Hepatocyte (in vitro differentiated cells): ENCODE measurements at places on chromosomes 13 and 19.
A peak's percentile ranks its signal among the peaks of the same experiment; 100 is the strongest.

- no peak overlapping the region for H3K4me3 ChIP-seq
- DNase-seq: no peak
- H3K27me3 ChIP-seq: no peaks in the 10 kb centered on the region
- H3K36me3 ChIP-seq: no peaks in the 10 kb centered on the region
Measured at GRCh38 chr19:51470966-51471365, 7.4 kb upstream of the CEACAM18 start.

- no peaks in the 10 kb centered on the region for H3K27me3 ChIP-seq
- peak; percentile 90 for DNase-seq
- H3K4me1 ChIP-seq: peaks cover 23% of the 10 kb centered on the region
- H3K36me3 ChIP-seq: no peaks in the 10 kb centered on the region
- peak within 1 kb of the TSS; percentile 46 for H3K4me3 ChIP-seq
- H3K27ac ChIP-seq: peak within 1 kb of the TSS; percentile 94
Measured at GRCh38 chr19:57830071-57830602, at the start of gene ZNF587B. TSS of gene ZNF587B (plus strand) at chr19:57830299. CDS start at chr19:57830529, 230 bp downstream.

GRCh38 chr19:48455908-48456562 is 661 bp downstream of the KCNJ14 start:
- H3K36me3 ChIP-seq: no peaks in the 10 kb centered on the region
- H3K4me1 ChIP-seq: no peaks in the 10 kb centered on the region
- H3K27ac ChIP-seq: no peak overlapping the region

DNA sequence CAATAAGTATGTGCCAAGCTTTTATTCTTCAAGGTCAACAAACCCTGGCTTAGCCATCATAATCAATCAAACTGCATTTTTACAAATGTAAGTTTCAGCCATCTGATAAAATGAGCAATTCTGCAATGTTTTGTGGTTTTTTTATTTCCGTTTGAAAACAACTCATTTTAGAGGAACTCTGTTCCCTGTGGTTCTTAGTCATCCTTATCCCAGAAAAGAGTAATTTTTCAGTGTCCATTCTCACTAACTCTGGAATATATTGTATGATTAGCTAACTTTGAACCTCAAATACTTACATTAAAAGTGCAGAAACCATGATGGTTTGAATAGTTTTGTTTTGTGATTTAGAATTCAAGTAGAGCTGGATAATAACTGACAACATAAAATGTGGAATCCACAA is 87.6 kb downstream of the IRS2 start:
- no peak for DNase-seq
- no peaks in the 10 kb centered on the region for H3K36me3 ChIP-seq
- no peak overlapping the region for H3K27ac ChIP-seq
- no peak overlapping the region for H3K4me3 ChIP-seq

DNA sequence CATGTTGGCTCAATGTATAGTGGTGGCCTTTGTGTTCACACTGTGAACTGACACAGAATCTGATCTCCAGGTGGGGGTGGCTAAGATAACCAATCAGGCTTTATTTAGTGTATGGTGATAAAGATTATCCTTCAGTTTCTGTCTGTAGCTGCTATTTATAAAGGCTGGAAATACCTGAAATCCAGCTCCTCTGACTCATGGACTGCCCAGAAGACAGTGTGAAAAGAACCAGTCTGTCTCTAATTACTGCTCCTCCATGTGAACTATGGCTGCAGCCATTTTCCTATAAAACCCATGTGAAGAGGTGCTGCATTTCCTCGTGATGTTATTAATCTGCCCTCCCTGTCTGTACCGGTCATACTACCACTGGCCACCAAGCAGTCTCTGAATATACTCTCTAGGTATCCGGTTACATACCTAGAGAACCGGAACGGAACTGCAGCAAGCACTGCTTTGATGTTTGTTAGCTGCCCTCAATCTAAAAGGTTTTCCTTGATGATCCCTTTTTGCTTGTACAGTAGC is 238.0 kb downstream of the LHFPL6 start:
- DNase-seq: peak; percentile 28
- H3K4me1 ChIP-seq: no peaks in the 10 kb centered on the region
- H3K4me3 ChIP-seq: no peak overlapping the region
- no peaks in the 10 kb centered on the region for H3K27me3 ChIP-seq

- H3K27me3 ChIP-seq: no peaks in the 10 kb centered on the region
- no peak for DNase-seq
- H3K27ac ChIP-seq: no peak overlapping the region
- peaks cover 3% of the 10 kb centered on the region for H3K4me1 ChIP-seq
- H3K4me3 ChIP-seq: no peak overlapping the region
Measured at GRCh38 chr13:65597839-65598818, 1632.0 kb downstream of the PCDH9 start.

- no peak overlapping the region for H3K4me3 ChIP-seq
- DNase-seq: no peak
- no peak overlapping the region for H3K27ac ChIP-seq
- H3K27me3 ChIP-seq: no peaks in the 10 kb centered on the region
Measured at GRCh38 chr13:29722415-29722814, 126.9 kb upstream of the SLC7A1 start.

- no peak overlapping the region for H3K27ac ChIP-seq
- H3K4me1 ChIP-seq: no peaks in the 10 kb centered on the region
- H3K36me3 ChIP-seq: no peaks in the 10 kb centered on the region
- DNase-seq: no peak
- peaks cover 7% of the 10 kb centered on the region for H3K27me3 ChIP-seq
Measured at GRCh38 chr13:111562716-111563115, 242.3 kb downstream of the TEX29 start.

- peaks cover 24% of the 10 kb centered on the region for H3K4me1 ChIP-seq
- H3K4me3 ChIP-seq: peak overlapping the region; percentile 8
- peak overlapping the region; percentile 94 for H3K27ac ChIP-seq
- H3K36me3 ChIP-seq: no peaks in the 10 kb centered on the region
- DNase-seq: peak; percentile 87
Measured at GRCh38 chr19:45424191-45425058, 708 bp upstream of the ERCC1 start.

GRCh38 chr13:106499113-106499512 is 36.3 kb downstream of the EFNB2 start:
- no peaks in the 10 kb centered on the region for H3K27me3 ChIP-seq
- H3K4me1 ChIP-seq: peaks cover 24% of the 10 kb centered on the region
- no peak for DNase-seq
- H3K4me3 ChIP-seq: no peak overlapping the region

- no peak overlapping the region for H3K27ac ChIP-seq
- no peaks in the 10 kb centered on the region for H3K4me1 ChIP-seq
- no peak overlapping the region for H3K4me3 ChIP-seq
- no peak for DNase-seq
- no peaks in the 10 kb centered on the region for H3K36me3 ChIP-seq
- no peaks in the 10 kb centered on the region for H3K27me3 ChIP-seq
Measured at GRCh38 chr13:31168736-31169135, 7.0 kb upstream of the HSPH1 start.

GRCh38 chr13:110197026-110197425 is 109.9 kb downstream of the COL4A1 start:
- H3K36me3 ChIP-seq: no peaks in the 10 kb centered on the region
- no peaks in the 10 kb centered on the region for H3K27me3 ChIP-seq
- peaks cover 18% of the 10 kb centered on the region for H3K4me1 ChIP-seq
- no peak overlapping the region for H3K4me3 ChIP-seq

DNA sequence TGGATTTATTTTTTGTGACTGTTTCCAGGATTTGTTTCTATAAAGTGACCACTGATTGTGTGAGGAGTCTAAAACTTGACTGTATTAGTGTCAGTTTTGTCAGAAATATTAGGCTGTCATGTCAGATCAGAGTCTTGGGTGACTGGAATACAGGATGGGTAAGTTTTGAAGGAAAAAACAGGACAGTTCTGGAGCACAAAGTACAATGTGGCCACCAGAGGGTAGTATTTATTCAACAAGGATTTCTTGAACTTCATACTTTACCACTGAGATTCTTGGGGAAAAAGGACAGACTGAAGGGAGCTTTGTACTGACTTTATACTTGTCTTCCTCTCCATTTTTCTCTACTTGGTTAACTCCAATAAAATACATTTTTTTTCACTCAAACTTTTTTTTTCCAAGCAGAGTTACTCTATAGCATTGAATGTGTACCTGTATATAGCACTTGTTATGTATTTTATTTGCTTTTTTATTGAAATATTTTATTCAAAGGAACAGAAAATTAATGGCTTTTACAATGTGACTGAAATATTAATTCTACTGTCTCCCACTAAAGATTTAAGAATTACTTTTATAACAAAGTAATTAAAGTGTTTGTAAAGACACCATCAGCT is 51.1 kb downstream of the LMO7 start:
- H3K27me3 ChIP-seq: no peaks in the 10 kb centered on the region
- peak; percentile 67 for DNase-seq

GRCh38 chr13:84431646-84432045 is 549.4 kb upstream of the SLITRK1 start:
- H3K27ac ChIP-seq: no peak overlapping the region
- no peaks in the 10 kb centered on the region for H3K36me3 ChIP-seq

DNA sequence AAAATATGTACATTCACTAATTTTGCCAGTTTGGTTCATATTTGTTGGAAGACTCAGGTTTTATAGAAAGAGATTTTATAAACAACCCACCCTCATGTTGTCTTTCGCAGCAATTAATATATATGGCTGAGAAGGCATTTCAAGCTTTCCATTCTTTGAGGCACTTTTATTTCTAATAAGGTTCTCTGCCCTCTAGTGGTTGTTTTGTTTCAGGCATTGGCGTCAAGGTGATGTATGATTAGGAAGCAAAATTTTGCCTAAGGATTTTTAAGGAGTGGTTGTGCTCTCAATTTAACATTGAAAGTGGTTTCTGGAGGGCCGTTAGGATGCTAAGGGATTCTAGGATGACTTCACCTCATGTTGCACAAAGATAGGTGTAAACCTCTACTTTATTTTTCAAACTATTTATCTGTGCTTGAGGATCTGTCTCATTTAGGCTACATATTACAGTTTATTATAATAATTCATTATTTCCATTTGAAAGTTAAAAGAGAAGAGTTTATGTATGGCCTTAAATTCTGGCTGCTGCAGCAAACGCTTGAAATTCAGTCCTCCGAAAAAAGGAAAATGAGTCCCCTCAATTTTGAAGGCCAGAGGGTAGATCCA is 35.9 kb downstream of the OXGR1 start:
- H3K27ac ChIP-seq: no peak overlapping the region
- no peaks in the 10 kb centered on the region for H3K4me1 ChIP-seq
- H3K36me3 ChIP-seq: no peaks in the 10 kb centered on the region
- H3K27me3 ChIP-seq: no peaks in the 10 kb centered on the region
- DNase-seq: peak; percentile 76
- H3K4me3 ChIP-seq: no peak overlapping the region

DNA sequence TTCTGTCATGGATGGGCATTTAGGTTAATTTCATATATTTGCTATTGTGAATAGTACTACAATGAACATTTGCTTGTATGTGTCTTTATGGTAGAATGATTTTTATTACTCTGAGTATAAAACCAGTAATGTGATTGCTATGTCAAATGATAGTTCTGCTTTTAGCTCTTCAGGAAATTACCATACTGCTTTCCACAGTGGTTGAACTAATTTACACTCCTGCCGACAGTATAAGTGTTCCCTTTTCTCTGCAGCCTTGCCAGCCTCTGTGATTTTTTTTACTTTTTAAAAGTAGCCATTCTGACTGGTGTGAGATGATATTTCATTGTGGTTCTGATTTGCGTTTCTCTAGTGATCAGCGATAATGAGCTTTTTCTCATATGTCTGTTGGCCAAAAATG is 6.5 kb downstream of the SIGLEC7 start:
- no peak for DNase-seq
- H3K27ac ChIP-seq: no peak overlapping the region
- no peaks in the 10 kb centered on the region for H3K27me3 ChIP-seq

DNA sequence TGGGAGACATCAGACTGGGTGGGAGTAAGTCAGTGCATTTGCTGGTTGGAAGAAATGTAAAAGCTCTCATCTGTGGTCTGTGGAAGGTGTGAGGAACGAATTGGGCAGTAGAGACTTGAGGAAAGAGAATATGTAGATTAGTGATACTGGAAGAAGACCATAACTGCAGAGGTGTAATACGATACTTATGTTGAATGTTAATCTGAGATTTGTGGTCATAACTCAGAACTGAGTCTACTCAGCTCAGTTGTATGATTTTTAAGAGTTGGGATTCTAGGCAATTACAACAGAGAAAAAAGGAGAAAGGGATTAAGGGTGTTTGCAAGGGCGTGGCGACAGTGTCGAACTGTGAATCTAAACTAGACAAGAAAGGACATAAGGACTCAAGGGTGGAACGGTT is 3.2 kb upstream of the IL17D start:
- H3K4me1 ChIP-seq: peaks cover 13% of the 10 kb centered on the region
- H3K27ac ChIP-seq: no peak overlapping the region
- no peak for DNase-seq
- no peaks in the 10 kb centered on the region for H3K36me3 ChIP-seq
- no peaks in the 10 kb centered on the region for H3K27me3 ChIP-seq

DNA sequence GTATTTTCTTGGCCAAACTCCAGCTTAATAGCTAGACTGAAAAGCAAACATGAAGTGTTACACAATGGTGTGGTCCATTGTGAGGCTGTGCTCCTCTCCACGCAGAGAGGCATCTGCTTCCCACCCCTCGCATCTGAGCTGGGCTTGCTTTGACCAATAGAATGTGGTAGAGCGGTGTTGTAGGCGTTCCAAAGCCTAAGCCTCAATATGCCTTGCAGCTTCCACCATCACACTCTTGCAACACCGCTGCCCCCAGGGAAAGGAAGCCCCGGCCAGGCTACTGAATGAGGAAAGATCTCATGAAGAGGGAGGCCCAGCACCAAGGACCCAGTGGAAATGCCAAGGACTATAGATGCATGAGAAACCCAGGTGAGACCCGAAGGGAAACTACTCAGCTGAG is 9.4 kb downstream of the FLT1 start:
- H3K4me3 ChIP-seq: no peak overlapping the region
- no peak overlapping the region for H3K27ac ChIP-seq
- DNase-seq: no peak
- H3K27me3 ChIP-seq: peaks cover 10% of the 10 kb centered on the region

DNA sequence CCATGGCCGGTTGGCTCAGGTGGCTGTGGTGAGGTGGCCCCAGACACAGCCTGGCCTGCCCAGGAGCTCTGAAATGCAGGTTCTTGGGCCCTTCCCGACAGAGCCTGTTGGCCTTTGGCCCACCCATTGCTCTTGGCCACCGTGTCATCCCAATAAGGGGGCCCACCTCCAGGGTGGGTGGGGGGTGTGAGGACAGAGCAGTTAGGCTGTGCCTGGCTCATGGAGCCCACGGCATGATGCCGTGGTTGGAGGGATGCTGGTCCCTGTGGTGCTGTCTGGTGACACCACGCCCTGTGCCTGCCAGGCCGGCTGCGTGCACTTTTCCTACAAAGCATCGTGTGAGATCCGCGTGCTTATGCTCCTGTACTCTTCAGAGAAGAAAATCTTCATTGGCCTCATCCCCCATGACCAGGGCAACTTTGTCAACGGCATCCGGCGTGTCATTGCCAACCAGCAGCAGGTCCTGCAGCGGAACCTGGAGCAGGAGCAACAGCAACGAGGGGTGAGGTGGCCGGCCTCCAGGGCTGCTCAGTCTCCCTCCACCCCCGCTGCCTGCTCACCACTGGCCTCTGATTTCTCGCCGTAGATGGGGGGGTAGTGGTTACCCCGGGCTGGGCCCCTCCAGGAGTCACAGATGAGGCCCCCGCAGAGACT is 7.6 kb downstream of the PNKP start:
- H3K4me3 ChIP-seq: no peak overlapping the region
- peaks cover 5% of the 10 kb centered on the region for H3K4me1 ChIP-seq
- no peaks in the 10 kb centered on the region for H3K27me3 ChIP-seq
- DNase-seq: no peak
- H3K27ac ChIP-seq: no peak overlapping the region
